ENCODE measurements at places on chromosomes 12 and 14.

DNA sequence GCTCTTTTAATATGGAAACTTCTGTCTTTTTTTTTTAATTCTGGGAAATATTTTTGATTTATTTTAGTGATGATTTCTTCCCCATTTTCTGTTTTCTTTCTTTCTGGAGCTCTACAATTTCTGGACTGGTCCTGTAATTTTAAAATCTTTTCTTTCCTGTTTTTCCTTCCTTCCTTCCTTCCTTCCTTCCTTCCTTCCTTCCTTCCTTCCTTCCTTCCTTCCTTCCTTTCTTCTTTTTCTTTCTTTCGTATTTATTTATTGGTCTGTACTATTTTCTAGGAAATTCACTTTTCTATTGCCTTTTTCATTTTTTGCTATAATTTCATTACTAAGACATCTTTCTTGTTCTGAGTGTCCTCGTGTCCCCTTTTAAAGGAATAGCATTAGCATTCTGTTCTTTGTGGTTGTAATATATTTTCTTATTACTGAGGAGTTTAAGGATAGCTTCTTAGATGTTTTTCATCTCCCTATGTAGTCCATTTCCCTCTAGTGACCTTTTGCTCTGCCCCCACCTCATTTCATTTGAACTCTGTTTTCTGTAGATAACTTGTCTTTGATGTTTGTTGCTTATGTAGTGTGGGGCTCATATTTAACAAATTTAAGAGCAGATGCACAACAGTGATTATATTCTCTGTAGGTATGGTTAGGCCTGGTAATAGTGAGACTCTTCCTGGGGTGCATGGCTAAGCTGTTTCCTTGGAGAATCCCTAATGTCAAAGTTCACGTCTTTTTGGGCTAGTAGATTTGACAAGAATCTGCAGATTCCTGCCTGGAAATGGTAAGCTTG, 38.0 kb downstream of the TBC1D15 start:
- no peak for DNase-seq

DNA sequence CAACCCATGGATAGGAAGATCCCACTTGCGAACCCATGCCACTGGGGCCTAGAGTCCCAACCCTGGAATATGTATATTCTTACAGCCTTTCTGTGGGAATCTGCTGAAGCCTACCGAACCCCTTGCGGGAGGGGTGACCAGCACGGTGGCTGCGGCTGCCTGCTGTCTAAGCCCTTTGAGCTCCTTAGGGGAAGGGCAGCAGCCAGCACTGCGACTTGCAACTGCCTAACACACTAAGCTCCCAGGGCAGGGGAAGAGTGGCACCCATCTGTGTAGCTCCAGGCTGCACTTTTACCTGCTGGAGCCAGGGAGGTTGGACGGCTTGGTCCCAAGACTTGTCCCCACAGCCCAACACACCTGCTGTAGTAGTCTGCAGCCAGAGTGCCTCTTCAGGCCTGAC, 1968.7 kb upstream of the FLRT2 start:
- no peak for DNase-seq

DNA sequence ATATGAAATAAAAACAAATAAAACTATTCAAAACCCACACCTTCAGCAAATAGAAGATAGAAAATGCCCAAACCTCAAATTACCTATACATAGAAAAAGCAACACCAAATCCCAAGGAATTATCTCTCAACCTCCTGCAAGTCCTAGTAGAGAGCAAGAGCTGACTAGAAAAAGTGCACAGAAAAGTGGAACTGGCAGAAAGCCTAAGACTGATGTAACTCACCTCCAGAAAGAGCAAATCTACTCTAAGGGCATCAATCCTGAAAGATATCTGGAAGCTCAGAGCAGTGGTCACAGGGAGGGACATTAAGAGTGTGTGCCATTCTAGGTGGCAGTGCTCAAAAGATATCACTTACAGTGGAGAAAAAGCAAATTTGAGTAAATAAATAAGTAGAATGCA, 62.1 kb upstream of the PLEKHG7 start:
- DNase-seq: no peak

- DNase-seq: no peak
These were observed 12.5 kb upstream of the IRF2BPL start for GRCh38 chr14:77040741-77041653.

- DNase-seq: no peak
These were observed 371.7 kb upstream of the KITLG start for GRCh38 chr12:88951860-88952561.

DNA sequence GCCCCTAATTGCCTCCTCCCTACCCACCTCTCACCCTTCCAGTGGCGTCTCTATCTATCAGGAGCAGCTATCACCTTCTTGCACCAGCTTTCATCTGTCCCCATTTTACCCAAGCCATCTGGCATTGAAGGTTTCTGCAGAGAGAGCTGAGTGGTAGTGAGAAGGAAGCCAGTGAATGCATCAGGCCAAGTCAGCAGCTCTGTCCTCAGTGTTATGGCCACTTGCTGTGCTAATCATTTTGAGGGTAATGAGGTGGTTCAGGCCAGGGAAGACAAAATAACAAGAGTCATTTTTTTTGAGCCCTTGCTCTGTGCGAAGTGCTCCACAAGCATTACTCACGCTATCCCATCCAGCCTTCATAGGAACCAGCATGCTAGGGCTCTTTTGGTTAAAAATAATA, 164.7 kb downstream of the SUDS3 start:
- DNase-seq: no peak

GRCh38 chr14:34710006-34710405, 4.4 kb downstream of the CFL2 start:
- DNase-seq: no peak

- DNase-seq: no peak
These were observed 828.3 kb downstream of the VRK1 start for GRCh38 chr14:97625477-97625876.

GRCh38 chr14:63249092-63249491, 44.8 kb downstream of the RHOJ start:
- no peak for DNase-seq

DNA sequence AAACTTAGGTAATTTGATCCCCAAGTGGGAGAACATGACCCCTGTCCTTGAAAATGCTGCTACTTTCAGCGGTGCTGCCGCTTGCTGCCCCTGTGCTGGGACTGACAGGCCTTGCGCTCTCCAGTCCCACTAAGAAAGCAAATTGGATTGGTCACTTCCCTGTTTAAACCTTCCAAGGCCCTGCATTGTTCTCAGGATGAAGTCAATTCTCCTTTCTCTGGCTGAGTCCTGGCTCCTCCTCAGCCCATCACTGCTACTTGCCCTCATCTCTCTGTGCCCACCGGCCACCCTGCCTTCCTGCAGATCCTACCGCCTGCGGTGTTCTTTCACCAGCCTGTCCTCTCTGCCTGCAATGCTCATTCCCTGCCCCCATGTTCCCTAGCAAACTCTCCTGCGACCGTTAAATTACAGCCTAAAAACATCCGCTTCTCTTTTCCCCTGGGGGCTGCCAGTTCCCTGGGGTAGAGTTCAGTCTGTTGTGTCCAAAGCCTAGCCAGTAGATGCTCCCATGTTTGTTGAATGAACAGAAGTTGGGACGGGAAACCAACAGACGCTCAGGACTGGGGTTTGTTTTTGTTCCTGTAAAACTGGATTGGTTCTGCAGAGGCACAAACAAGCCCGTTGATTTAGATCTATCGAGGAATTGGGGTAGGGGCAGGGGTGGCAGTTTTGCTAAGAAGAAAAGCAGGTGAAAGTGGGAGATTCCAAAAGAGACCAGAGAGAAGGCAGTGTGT, 127.3 kb upstream of the HIF1A start:
- DNase-seq: no peak

DNA sequence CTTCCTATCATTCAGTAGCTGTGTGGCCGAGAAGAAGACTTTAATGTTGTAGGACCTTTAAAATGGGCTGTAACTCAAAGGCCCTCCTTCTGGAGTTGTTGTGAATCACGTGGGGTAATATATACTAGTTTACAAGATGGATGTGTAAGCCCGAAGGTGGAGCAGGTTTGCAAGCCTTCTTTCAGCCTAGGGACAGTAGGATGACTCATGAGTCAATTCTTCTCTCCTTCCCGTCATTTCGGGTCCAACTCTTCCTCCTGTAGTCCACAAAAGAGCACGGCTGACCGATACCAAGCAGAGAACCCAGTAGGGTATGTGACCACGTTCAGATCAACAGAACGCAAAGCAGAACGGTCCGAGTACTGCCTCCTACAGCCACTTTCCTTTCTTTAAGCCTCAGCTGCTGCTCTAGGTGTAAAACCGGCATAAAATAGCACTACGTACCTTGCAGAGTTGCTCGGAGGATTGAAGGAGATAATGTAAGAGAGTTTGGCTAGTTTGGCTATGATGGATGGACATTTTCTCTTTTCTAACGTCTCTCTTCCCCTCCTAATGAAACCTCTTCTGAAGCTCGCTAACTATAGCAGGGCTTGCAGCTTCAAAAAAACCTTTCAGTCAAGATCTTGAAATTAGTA, 1.3 kb upstream of the RASSF3 start:
- peak; percentile 59 for DNase-seq

- DNase-seq: no peak
These were observed 66.5 kb downstream of the ATP23 start for GRCh38 chr12:58007875-58008274.

DNA sequence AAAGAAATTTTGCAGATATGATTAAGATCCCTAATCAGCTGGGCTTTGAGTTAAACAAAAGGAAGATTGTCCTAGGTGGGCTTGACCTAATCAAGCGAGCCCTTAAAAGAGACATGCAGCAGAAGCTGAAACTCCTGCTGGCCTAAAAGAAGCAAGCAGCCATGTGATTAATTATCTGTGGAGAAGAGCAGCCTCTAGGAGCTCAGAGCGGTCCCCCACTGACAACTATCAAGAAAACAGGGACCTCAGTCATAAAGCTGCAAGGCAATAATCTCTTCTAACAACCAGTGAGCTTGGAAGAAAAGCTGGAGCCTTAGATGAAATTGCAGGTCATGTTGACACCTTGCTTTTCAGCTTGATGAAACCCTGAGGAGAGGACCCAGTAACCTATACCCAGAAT, 288.9 kb upstream of the CLEC14A start:
- no peak for DNase-seq

DNA sequence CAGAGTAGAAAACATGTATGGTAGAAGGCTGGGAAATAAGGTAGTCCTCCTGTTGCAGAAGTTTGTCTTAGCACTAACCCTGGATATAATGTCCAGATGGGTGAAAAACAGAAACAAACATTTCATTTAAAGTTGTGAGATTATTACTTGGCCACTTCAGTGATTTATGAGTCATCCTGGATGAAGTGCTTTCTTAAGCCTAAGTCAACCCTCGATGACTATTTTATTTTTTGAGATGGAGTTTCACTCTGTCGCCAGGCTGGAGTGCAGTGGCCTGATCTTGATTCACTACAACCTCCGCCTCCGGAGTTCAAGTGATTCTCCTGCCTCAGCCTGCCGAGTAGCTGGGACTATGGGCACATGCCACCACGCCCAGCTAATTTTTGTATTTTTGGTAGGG, 10.2 kb downstream of the DLST start:
- no peak for DNase-seq

- DNase-seq: no peak
These were observed 62.4 kb downstream of the TMEM30B start for GRCh38 chr14:61218767-61219166.

DNA sequence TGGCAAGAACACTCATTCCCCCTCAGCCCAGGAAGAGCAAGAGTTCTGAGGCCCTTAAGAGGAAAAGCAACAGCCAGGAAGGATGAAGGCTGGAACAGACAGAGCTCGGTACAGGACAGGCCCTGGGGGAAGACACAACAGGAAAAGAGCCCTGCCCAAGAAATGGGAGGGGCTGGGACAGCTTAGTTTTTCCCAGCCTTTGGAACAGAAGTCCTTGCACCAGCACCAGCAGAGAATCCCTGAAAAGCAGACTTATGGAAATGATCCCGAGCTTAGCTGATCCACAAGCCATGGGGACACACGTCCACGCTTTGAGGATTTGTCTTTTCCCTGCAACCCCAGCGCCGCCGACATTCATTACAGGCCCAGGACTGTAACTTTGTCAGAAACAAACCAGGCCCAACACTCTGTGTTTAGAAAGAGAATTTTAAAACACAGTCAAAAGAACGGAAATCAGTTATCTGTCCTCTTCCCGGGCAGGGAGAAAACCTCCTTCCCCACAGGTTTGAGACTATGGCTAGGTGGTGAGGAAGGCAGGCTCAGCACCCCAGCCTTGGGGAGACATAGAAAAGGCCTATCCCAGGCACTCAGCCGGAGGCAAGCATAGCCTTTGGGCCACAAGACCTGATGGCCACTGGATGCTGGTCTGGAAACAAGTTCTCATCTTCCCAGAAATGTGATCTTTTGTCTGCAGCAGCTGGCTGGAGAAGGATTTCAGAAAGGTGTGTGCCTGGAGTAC, 4.0 kb upstream of the AVIL start:
- no peak for DNase-seq

DNA sequence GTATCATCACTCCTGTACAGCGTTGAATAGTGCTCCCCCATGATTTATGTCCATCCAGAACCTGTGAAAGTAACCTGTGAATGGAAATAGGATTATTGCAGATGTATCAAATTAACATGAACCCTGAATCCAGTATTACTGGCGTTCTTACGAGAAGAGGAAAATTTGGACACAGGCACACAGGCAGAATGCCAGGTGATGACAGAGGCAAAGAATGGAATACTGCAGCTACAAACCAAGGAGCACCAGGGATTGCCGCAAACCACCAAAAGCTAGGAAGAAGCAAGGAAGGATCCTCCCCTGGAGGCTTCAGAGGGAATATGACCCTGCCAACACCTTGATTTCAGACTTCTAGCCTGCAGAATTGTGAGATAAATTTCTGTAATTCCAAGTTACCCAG, 113.5 kb upstream of the EGLN3 start:
- DNase-seq: no peak

DNA sequence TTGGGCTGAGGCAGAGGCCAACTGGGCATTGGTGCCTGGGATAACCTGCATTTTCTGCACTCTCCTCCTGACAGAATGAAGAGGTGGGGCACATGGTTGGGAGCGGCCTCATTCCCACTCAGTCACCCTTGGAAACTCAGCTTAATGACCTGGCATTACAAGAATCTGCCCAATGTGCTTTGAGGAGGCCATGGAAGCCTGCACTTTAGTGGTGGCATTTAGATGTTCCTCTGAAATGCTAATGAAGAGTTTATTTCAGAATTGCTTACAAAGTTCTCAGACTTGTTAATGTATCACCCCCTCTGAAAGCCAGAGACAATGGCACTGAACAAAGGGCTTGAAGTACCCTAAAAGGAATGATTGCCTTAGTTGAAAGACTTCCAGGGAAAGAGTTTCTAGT, 71.4 kb upstream of the PARP11 start:
- DNase-seq: no peak

DNA sequence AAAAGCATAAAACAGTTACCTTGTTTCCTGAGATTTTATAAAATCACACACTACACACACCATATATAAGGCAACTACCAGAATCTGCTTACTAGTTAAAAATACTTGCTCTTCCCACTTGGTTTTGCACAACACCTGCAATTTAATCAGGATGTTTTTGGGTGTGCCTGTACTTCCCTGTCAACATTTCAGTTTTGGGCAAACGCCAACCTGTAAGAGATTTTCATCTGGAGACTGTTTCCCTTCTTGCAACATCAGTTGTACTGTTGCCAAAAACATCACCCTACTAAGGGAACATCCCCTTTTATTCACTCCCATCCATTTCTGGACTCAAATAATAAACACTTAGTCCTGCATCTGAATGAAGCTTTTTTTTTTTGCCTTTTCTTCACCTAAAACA, 172.3 kb downstream of the DUSP6 start:
- no peak for DNase-seq
